ENCODE measurements at places on chromosomes 1 and 21.

DNA sequence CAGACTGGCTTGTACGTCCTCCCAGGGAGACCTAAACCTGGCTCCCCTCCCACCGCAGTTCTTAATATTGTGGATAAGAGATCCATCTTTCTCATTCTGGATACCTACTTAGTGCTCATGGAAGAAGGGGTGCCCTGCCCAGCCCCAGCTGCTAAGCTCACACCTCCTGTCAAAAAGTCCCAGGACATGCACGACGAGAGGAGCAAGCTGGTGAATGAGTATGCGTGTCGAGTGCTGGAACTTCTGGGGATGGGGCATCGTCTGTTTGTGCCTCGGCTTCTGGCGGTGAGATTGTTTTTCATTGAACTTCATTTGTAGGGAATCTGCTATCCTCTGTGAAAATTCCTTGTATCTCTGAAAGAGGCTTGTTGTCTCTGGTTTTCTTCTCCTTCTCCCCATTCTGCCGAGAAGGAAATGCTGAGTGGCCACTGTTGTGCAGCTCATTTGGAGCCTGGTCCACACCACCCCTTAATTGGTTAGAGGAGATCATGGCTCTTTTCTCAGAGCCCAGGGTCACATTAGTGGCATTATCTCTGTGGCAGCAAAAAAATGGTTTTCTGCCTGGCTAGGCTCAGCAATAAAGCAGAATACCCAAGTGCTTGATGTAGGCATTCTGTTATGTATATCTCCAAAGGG, 199.4 kb upstream of the CACYBP start:
- DNase-seq: no peak

- no peak for DNase-seq
Measured at GRCh38 chr1:3645247-3645646, 4.7 kb downstream of the WRAP73 start.

DNA sequence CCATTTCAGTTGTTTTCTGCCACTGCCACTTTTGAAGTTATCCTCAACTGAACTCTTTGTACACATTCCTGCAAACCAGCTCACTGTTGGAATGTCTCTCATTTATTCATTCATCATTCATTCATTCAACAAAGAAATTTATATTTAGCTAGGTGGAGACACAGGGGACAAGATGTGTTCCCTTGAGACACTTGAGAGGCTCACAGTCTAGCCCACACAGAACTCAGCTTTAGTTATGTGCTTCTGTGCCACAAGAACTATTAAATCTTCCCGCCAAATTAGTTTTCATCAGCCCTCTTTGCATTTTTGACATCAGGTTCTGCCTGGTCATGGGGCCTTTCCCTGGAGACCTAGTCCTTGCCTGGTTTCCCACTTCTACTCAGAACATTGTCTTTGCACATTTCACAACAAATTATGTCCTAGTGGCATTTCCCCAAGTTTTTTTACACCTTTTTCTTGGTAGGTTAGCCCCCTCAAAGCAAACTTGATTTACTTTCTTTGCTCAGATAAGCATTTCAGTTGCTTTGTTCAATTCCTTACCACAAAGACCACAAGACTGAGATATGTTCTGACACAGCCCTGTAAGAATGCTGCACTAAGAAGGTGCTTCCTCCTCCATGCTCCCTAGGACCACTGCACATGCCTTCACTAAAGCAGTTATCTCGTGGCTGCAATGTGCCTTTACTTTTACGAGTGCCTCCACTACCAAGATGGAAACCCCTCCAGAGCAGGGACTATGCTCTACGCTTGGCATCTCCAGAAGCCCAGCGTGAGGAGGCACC, 31.0 kb downstream of the ILDR2 start:
- DNase-seq: peak; percentile 87

- peak; percentile 96 for DNase-seq
Measured at GRCh38 chr1:99662539-99663080, 16.7 kb downstream of the PALMD start.

DNA sequence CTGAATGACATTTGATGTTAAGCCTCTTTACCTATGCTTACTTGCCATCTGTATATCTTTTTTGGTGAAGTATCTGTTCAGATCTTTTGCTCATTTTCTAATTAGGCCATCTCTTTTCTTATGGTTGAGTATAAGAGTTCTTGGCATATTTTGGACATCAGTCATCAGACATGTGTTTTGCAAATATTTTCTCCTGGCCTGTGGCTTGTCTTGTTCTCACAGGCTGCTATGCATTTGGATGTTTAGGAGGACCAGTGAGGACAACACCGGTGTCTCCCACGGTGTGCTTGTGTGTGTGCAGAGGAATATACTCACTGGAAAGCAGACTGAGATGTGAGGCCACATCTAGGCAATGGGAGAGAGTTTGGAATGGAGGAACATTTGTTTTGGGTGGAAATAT, 87.1 kb upstream of the LYST start:
- peak; percentile 76 for DNase-seq

DNA sequence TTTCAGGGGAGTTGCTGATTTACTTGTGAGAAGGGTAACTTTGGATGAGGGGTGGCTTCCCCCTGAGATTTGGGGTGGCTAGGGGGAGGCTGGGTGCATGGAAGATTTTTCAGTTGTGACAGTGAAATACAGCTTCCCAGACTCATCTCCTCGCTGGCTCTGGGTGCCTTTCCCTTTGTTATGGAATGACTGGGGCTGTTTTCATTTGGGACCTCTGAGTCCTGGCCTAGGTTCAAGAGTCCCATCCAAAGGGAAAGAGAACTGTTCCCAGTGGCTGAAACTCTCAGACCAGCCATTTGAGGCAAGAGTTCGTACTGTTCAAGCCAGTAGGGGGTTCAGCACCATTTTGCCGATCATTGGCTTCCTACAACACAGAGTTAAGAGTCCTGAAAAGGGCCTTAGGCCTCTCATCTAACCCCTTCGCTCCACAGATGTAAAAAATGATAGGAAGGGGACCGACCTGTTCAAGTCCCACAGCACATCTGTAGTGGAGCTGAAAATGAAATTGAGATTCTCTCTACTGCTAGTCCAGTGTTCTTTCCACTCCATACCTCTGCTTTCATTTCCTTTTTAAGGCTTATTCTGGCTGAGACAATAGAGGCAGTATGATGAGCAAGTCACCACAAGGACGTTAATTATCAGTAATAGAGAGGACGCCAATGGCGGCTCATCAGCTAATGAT, 958 bp downstream of the DDR2 start:
- peak; percentile 79 for DNase-seq

DNA sequence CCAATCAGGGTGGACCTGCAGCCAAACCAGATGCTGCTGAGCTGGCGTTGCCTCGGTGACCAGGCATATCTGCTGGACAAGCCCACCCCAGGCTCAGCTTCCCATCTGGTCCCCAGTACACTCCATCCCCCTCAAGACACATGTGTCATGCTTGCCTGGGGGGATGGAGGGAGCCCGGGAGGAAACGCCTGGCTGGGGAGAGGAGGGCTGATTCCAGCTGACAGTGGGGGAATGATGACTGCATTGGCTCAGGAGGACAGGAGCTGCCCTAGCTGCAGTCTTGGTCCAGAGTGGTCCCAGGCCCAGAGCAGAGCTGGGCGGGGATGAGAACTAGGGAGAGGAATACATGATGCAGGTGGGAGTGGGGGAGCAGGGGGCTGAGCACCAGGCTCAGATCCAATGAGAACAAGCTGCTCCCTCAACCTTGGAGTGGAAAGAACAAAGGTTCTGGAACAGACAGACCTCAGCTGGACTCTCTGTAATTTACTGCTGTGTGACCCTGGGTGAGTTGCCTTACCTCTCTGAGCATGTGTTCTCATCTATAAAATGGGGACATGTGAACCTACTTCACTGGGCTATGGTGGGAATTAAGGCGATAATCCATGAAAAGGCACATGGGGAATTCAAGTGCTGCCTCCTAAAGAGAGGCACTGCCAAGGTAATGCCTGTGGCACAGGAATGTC, 23.1 kb upstream of the ECE1 start:
- DNase-seq: peak; percentile 61

- peak; percentile 22 for DNase-seq
Measured at GRCh38 chr1:211741788-211742187, 66.4 kb upstream of the NEK2 start.

DNA sequence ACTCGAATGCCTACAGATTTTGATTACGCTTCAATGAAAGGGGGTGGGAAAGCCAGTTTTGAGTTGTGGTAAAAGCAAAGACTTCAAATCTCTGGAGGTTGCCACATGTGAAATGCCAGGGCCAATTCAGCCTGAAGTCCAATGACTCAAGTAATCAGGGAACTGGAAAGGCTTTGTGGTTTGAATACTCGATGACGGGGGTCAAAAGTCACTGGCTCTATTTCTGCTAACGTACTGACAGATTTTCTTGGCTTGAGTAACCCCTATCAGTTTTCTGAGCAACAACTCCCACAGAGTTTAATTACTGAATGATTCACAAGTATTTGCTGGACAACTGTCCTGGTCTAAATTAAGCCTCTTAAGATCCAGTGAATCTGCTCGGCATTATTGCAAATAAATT, 152.2 kb downstream of the SIPA1L2 start:
- DNase-seq: peak; percentile 94

- no peak for DNase-seq
Measured at GRCh38 chr1:12475101-12475500, 142.9 kb downstream of the DHRS3 start.

- DNase-seq: no peak
Measured at GRCh38 chr1:76294482-76295194, 220.1 kb downstream of the ST6GALNAC3 start.
